ENCODE measurements at places on chromosomes 4 and X.

- DNase-seq, result no peak
Measured at GRCh38 chr4:158771776-158772175, 3.0 kb downstream of the FNIP2 start.

- no peak for DNase-seq
Measured at GRCh38 chr4:79695848-79696247, 287.8 kb upstream of the GK2 start.

DNA sequence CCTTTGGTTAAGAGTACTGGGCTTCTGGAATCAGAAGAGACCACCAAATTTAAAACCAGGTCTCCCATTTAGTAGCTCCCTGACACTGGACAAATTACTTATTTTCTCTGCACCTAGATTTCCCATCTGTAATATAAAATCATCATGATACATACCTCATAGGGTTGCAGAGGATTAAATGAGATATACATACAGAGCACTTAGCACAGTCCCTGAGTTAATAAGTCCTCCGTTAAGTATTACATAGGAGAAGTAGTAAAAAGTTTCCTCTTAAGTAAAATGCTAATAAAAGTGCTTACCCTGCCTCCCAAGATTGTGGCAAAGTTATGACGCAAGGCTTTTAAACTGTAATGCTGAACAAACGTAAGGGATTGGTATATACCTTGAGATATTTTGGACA lies 539 bp upstream of the CHIC1 start:
- no peak for DNase-seq

DNA sequence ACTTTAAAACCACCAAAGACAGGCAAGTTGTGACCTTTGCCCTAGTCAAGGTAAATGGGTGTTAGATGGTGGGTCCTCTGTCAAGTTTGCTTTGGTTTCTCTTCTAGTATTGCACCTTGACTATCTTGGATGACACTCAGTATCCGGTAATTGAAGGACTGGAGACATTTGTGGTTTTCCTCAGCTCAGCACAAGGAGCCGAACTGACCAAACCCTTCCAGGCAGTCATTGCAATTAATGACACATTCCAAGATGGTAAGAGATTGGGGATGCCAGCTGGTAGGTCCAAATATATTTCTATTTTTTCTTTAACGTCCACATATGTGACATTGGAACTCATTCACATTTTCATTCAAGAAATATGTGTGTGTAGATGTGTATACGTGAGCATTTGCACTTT lies 69.3 kb upstream of the ANXA3 start:
- DNase-seq, result no peak

- DNase-seq, result no peak
Measured at GRCh38 chrX:24760363-24761000, 66.8 kb downstream of the POLA1 start.

DNA sequence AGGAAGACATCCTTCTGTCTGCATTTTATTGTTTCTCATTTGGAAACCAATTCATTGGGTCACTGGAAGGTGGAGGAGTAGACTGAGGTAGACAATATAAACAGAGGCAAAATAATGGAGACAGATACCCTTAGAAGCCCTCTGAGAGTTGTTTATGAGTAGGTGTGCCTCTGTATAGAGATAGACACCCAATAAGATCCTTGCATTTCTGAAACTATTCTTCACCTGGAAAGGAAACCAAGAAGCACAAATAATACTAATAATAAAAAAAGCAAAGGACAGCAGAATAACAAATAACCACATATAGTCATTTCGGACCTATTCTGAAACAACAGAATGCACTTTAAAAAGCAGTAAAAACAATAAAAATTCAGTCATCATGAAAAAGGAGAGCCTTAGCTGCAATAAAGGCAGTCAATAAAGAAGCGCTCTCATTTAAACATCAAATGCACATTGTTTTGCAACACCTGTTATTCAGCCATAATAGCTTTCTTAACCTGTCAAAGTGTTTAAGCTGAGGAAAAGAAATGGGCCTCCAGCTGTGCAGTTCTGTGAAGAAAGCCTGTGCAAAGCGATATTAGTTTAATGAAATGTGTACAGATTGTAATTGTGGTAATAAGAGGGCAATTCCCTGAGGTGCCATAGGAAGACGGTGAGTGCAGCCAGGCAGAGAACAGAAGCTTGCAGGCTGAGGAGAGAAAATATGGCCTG lies 904.2 kb downstream of the STPG2 start:
- DNase-seq, result no peak

GRCh38 chrX:38183596-38183995 lies 37.1 kb downstream of the SRPX start:
- no peak for DNase-seq

GRCh38 chrX:810186-810585 lies 179.6 kb downstream of the SHOX start:
- no peak for DNase-seq

- no peak for DNase-seq
Measured at GRCh38 chr4:8032381-8032780, 92.7 kb upstream of the AFAP1 start.

DNA sequence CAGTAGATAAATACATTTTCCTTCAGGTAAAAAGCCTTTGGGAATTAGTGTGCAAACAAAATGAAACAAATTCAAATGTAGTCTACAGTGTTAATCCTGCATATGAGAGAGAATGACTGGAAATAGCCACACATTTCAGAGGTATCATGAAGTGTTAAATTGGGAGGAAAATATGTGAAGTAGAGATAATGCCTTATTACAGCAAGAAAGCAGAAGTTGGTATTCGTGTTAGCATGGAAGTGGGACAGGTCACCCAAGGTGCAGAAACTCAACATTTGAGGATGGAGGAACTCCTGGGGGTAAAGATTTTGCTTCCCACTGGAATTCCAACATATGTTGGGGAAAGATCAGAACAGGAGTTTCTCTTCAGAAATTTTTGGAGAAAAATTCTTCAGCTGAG lies 51.3 kb downstream of the EMCN start:
- no peak for DNase-seq

Measured in LoVo (cell line).